ENCODE measurements at places on chromosomes 3 and 15.
A peak's percentile ranks its signal among the peaks of the same experiment; 100 is the strongest.

GRCh38 chr3:108118038-108118768, 27.4 kb upstream of the CD47 start:
- no peak for DNase-seq

GRCh38 chr3:189626286-189626685, 4.9 kb upstream of the TP63 start:
- DNase-seq = peak; percentile 33

DNA sequence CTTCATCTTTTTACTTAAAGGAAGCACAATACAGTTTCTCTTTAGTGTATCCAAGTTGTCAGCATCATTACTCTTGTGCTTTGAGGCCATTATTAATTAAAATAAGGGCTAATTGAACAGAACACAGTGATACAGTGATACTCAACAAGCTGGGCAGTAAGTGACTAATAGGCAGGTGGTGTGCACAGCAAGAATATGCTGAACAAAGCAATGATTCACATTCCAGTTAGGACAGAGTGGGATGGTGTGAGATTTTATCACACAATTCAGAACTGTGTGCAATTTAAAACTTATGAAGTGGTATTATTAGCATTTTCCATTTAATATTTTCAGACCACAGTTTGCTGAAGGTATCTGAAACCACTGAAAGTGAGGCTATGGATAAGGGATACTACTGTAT, 116.9 kb downstream of the PLOD2 start:
- DNase-seq = no peak

DNA sequence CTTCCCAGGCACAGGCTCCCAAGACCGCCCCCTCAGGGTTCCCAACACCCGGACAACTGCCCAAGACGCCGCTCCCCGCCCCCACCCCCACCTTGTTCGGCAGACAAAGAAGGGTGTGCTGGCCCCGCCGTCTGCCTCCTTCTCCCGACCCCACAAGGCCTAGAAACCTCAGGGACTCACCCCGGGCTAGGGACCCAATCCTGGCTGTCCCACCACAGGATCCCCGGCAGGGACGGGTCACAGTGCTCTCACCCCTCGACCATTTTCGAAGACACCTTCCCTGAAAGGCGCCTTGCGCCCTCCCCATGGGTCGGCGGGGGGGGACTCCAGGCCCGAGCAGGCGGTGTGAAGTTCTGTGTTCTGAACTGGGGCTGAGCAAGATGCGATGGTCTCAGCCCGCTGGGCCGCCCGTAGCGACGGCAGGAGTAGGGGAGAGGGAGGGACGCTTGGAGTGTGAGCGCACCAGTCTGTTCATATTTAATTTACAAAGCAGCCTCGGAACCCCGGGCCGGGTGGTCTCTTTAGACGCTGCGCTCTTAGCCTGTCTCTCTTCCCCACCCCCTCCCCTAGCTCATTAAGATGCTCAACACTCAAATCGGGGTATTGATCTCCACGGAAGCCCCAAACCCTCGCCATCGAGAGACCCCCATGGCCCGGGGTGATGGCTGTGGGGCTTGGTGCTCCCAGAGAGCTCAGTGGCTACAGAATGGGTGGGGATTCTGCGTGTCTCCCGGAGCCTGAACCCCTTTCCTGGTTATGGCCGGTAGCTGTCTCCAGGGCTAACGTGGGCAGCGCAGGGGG, 1.4 kb upstream of the ISLR2 start:
- no peak for DNase-seq

DNA sequence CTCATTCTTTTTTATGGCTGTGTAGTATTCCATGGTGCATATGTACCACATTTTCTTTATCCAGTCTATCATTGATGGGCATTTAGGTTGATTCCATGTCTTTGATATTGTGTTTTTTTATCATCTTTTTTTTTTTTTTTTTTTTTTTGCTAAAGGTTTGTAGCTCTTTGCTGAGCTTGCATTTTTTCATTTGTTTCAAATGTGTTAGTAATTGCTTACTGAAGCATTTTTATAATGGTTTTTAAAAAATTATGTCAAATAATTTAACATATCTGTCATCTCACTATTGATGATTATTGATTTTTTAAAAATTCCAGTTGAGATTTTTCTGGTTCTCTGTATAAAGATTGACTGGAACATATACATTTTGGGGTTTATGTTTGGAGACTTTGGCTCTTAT, 934.6 kb downstream of the TUSC7 start:
- DNase-seq = no peak

DNA sequence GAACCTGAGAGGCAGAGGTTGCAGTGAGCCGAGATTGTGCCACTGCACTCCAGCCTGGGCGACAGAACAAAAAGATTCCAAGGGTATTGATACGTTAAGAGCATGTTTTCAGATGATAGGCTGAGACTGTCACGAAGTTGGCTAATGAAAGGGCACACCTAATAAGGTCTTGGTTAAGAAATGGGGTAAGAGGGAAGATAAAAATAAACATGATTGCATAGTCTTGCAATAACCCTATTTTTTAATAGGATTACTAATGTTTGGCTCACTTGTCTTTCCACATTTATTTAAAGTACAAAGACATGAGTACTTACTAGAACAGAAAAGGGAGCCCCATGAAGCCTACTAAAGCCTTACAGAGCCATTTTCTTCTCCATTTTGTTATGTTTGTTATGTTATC, 109.0 kb downstream of the FRMD4B start:
- no peak for DNase-seq

Measured in activated CD4-positive, alpha-beta T cell treated with anti-CD3 and anti-CD28 coated beads, Interleukin-2, amount 50 U/mL, for 16 hours (primary cell).